AG04450 (cell line): ENCODE measurements at places on chromosomes 6 and 20. TPM values are rescaled to one million over a fixed set of nuclear protein-coding genes. Genes with fewer than 3 reads are reported as not detected.
A peak's percentile ranks its signal among the peaks of the same experiment; 100 is the strongest.

VIP gene
- not detected in 2 replicates for polyA plus RNA-seq

DNA sequence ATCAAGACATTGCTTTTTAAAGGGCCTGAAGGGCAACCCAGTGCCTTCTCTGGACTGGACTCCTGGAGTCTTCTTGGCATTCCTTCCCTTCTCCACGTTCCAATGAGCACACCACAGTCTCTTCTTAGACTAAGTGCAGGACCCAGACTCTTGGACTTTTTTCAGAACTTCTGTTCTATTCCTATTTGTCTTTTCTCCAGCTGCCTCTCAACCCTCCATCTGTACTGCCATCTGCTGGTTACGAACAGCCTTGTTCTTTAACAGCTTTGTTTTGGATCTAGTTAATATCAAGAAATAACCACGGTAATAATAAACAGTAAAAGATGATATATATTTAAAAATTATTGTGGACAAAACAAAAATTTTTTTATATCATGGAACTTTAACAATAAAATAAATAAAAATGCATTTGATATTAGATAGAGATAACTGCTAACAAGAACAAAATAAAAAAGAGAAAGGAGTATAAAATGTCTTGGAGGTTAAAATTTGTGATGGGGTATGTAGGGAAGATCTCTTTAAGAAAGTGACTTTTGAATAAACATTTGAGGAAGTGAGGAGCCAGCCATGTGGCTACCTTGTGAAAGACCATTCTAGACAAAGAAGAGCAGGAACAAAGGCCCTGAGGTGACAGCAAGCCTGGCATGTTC lies 105.1 kb upstream of the HCRTR2 start:
- peak; percentile 23 for DNase-seq

- no peak for DNase-seq
Observed at GRCh38 chr20:49415005-49415667, 67.3 kb downstream of the KCNB1 start.

PROKR2 gene
- not detected in 2 replicates for polyA plus RNA-seq

DUSP15 gene
- not detected in 2 replicates for polyA plus RNA-seq

DNA sequence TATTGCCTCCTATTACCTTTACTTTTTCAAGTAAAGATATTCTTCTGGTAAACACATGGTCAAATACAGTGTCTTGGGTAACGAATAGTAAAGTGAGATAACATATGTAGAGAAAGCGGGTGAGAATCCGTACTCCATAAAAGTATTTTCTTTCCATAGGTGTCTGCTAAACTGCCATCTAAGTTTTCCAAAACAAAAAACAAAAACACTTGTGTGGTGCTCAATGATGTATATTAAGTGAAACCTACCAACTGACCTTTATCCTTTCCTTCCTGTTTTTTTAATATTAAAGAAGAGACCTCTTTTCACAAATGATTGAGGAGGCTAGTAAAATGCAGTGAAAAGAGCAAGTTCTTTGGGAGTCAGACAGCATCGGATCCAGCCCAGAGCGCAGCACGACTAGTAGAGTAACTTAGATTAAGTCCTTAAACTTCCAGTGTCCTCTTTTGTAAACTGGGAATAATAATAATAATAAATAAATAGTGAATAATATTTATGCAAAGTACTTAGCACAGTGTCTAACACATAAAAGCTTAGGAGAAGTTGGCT lies 437 bp upstream of the CDKAL1 start:
- no peak for DNase-seq

DNA sequence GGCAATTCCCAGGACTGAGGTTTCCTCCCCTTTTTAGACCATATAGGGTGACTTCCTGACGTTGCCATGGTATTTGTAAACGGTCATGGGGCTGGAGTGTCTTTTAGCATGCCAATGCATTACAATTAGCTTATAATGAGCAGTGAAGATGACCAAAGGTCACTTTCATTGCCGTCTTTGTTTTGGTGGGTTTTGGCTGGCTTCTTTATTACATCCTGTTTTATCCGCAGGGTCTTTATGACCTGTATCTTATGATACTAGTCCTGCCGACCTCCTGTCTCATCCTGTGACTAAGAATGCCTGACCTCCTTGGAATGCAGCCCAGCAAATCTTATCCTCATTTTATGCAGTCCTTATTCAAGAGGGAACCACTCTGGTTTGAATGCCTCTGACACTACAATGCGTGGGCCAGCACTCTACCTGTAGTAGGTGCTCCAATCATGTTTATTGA lies 190.1 kb downstream of the KCNQ5 start:
- DNase-seq: no peak

DNA sequence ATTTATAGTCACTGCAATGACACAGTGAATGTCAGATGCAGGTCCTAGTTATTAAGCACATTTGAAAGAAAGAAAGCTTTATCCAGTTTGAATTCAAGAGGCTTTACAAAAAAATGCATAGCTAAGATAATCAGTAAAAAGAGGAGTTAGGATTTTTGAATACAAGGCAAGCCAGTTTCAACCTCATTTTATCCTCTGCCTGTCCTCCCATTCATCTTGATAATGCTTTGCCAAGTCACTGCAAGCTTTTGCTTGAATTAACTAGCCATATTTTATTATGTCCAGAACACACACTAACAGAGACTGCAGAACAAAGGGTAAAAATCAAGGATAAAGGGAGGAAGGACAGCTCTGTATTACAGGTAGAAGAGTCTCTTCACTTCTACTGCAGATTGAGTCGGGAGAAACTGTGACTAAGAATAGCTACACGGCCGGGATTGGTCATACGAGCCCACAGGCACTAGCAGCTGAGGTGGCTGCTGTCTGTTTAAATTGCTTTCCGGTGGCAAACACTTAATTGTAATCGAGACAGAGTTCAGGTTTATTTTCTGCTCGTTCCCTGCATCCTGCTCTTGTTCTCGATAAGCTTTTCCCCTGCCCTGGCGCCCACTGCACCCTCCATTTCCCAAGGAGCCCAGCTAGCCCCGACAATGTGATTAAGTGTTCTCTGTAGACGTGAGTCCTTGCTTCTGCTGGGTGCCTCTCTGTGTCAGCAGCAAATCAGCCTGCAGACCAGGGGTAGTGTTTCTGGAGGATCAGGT lies 30.5 kb upstream of the AKAP12 start:
- DNase-seq: no peak

BFSP1 gene
- 2.3 and 2.9 TPM in 2 replicates for polyA plus RNA-seq

FBXL4 gene
- 15.2 and 20.1 TPM in 2 replicates for polyA plus RNA-seq

GRCh38 chr6:132527791-132528190 lies 10.3 kb upstream of the TAAR9 start:
- DNase-seq: no peak

FAM184A gene
- 0.02 and 0.06 TPM in 2 replicates for polyA plus RNA-seq

DNA sequence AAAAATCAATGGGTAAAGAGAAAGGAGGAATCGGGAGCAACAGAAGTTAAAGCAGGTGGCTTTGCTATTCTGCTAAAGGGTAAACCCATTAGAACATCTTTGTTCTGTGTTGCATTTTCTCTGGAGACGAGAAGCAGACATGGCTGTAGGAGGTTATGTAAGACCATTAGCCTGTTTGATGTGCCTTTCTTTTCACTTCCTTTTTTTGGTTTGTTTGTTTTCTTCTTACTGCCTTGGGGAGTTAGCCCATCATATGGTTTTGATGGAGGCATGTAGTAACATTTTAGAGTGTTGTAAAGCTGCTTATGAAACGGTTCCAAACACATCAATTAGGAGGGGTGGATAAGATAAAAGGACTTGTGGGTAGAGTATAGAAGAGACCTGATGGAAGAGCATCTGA lies 131.0 kb downstream of the DOK5 start:
- no peak for DNase-seq

E2F1 gene
- polyA plus RNA-seq: 2.6 and 3.0 TPM in 2 replicates

DNA sequence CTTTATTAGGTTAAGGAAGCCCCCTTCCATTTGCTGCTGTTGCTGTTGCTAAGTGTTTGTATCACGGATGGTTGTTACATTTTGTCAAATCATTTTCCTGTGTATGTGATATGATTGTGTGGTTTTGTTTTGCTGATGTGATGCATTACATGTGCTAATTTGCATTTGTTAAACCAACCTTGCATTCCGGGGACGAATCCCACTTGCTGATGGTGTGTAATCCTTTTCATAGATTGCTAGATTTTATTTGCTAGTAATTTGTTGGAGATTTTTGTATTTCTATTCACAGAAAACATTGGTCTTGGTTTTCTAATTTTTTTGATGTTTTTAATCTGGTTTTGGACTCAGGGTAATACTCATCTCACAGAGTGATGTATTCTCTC lies 167.8 kb downstream of the WDR27 start:
- DNase-seq: no peak

- DNase-seq: no peak
Observed at GRCh38 chr6:116624036-116624805, 7.9 kb downstream of the RSPH4A start.

DNA sequence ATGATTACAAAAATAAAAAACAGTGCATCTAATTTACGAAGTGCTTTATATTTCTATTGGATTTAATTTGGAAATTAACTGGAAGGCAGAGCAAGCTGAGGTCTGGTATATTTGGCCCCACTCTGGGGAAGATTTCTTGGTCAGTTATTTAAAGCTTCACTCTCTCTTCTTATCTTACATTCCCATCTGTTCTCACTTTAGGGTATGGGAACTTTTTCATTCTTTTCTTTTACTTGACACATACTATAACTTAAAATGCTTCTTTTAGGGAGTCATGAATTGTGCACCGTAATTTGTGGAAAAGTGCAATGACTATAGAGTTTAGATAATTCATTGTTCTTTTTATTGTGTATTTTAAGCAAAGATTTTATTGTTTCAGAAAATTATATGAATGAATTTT lies 170.4 kb downstream of the BCKDHB start:
- DNase-seq: no peak

- no peak for DNase-seq
Observed at GRCh38 chr6:125194941-125195340, 41.4 kb downstream of the TPD52L1 start.

DNA sequence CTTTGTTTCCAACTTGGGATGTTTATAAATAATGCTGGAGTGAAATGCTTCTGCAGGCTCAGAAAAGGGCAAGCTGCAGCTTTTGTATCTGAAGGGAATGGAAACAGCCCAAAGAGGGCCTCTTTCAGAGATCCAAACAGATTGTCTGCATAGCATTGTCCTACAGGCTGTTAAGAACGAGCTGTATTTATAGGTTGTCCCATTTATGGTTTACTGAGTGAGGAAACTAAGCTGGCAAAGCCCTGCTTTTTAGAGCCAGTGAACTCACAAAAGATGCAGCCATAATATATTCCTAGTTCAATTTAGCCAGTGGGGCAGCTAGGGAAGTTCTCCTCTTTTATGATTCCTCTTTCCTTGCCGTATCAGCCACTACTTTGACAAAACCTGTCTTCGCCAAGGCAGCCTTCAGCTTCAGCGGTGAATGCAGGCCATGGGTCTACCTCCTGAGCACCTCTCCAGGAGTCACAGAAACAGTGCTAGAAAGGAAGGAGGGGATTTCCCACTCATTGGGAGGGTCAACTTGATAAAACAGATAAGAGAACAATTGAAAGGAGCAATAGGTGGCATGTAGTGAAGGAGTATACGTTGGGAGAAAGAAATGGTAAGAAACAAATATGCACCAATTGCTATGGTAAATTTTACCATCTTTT lies 15.0 kb downstream of the KIAA0319 start:
- no peak for DNase-seq

NKX2-2 gene
- polyA plus RNA-seq: not detected in 2 replicates

GABRR1 gene
- not detected in 2 replicates for polyA plus RNA-seq

DNA sequence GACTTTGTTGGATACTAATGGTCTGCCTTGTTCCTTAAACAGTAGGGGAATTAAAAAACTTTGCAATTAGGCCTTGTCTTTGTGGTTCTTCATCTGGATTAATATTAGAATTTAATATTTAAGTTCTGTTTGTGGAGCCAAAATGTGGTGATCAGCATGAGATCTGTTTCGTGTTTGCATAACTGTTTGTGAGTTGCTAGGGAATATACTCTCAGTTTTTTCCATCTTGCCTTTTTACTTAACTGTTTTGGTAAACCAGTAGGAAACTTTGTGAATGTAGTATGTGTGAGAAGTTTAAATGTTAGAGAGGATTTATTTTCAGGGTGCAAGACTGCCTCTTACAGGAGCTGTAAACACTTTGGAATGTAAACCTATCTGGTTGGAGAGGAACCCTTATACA lies 35.6 kb downstream of the LRRC1 start:
- no peak for DNase-seq

- no peak for DNase-seq
Observed at GRCh38 chr20:35302421-35303335, 10.5 kb upstream of the FAM83C start.

GRCh38 chr6:45049188-45049843 lies 278.8 kb upstream of the RUNX2 start:
- no peak for DNase-seq

GRCh38 chr6:116369540-116369939 lies 1.2 kb upstream of the DSE start:
- no peak for DNase-seq

DNA sequence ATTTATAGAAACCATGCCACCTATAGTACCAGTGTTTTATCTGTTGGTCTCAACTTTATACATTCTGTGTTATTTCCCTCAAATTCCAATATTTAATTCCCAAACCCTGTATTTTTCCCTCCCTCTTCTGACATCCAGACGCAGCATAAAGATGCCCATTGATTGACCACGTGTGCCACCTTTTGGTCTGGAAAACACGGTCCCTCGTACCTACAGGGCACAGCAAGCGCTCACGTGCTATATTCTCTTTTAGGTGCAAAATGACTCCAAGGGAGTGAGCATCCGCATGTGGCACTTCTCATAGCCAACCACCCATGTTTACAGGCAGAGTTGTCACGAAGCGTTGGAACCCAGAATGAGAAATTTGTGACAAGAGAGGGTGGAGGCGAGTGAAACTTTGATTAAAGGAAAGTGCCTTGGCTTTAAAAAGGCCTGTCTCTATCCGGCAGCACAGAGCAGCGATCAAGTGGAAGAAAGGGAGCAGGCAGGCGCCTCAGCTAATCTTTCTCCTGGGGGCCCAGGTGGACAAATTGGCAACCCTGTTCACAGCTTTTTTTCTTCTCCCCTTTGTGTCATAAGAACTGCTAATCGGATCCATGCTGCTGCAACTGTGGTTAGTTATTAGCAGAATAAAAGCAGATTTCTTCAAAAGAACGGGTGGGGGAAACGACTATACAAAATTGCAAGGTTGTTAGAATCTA lies 225.9 kb downstream of the TMEM242 start:
- no peak for DNase-seq

- no peak for DNase-seq
Observed at GRCh38 chr6:139386404-139386803, 12.0 kb upstream of the CITED2 start.

DNA sequence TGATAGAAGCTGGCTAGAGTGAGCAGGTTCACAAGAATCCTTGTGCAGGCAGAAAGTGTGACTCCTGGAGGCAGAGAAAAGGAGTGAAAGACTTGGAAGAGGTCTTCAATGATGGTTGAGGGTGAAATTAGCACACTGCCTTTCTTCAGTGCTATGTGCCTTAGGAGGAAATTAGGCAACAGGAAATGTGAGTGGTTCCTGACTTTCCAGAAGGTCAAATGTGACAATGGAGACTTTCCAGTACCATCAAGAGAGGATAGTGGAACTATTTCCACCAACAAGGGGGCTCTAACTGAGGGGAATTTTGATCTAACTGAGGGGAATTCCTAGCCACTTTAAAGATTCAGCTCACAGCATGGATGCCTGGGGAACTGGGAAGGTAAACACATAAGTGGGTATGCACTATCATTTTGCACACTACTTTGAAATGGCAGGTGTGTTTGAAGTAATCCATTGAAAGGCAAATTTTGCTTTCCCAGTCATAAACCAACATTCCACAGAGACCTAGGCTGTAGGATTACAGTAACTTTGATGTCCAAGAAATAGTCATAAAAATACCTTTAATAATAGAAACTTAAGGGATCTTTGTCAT lies 90.0 kb downstream of the PERP start:
- no peak for DNase-seq

MYMX gene
- not detected in 2 replicates for polyA plus RNA-seq
